ENCODE measurements at places on chromosomes 16 and 17. TPM values are rescaled to one million over a fixed set of nuclear protein-coding genes. Genes with fewer than 3 reads are reported as not detected.

Gene LITAFD
- not detected for total RNA-seq

Gene C16orf86
- not detected for total RNA-seq

Gene NACA2
- total RNA-seq: not detected

- no peaks in the 10 kb centered on the region for H3K27me3 ChIP-seq
- no peaks in the 10 kb centered on the region for H3K36me3 ChIP-seq
- DNase-seq: no peak
- H3K27ac ChIP-seq: no peak overlapping the region
These were observed 19.6 kb downstream of the ZFPM1 start for GRCh38 chr16:88472637-88473205.

- H3K27me3 ChIP-seq: no peaks in the 10 kb centered on the region
- no peaks in the 10 kb centered on the region for H3K36me3 ChIP-seq
- no peak overlapping the region for H3K4me3 ChIP-seq
- no peak for DNase-seq
These were observed 947.5 kb downstream of the CDH11 start for GRCh38 chr16:64174327-64174726.

- no peaks in the 10 kb centered on the region for H3K27me3 ChIP-seq
- no peak for DNase-seq
- H3K27ac ChIP-seq: no peak overlapping the region
- H3K4me3 ChIP-seq: no peak overlapping the region
- no peaks in the 10 kb centered on the region for H3K4me1 ChIP-seq
These were observed 80.2 kb upstream of the SMURF2 start for GRCh38 chr17:64742326-64742725.

GRCh38 chr17:19322129-19322505, 40.4 kb downstream of the B9D1 start:
- peaks cover 14% of the 10 kb centered on the region for H3K4me1 ChIP-seq
- H3K36me3 ChIP-seq: peaks cover 25% of the 10 kb centered on the region
- H3K27ac ChIP-seq: no peak overlapping the region

DNA sequence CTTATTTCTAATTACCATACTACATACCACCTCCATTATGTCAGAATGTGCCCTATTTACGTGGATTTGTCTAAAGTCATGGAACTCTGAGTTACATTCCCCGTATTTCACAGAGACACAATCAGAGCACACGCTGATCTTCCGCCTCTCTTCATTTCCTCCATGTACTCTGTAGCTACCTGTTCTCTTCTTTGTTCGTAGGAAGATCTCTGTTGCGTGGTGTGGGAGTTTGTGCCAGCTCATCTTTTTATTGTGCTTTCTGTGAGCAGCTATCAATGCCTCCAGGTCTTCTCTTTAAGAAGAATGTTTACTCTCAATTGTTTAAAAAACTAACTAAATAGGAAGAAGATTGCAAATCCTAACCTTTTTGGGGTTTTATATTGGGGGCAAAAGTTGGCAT, 26.9 kb downstream of the NLRC5 start:
- no peak for DNase-seq
- no peaks in the 10 kb centered on the region for H3K36me3 ChIP-seq
- no peak overlapping the region for H3K4me3 ChIP-seq
- no peaks in the 10 kb centered on the region for H3K27me3 ChIP-seq

DNA sequence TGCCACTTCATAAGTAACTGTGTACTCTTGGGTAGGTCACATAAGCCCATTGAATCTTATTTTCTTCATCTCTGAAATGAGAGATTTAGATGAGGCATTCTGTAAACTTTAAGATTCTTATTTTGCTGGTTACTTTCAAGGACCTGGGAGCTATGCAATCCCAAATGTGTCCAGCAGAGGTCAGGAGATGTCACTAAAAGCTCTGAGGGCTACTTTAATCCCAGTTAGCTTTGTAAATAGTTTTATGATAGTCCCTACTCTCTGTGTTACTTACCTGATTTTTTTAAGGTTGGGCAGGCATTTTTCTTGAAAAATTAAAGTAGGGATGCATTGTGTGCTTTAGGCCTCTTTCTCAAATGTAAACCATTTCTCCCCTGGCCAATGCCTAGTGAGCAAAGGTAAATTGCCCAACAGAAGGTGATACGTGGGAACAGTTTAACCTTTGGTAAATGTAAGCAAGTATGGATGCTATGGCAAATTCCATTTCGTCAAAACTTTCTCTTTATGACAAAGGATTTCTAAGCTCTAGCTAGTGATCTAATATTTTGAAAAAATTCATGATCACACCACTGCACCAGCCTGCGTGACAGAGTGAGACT, 57.1 kb upstream of the WSB1 start:
- H3K36me3 ChIP-seq: no peaks in the 10 kb centered on the region
- H3K27me3 ChIP-seq: no peaks in the 10 kb centered on the region
- H3K4me3 ChIP-seq: no peak overlapping the region
- H3K27ac ChIP-seq: no peak overlapping the region

Gene CCDC200
- total RNA-seq: not detected

Gene TMEM98
- total RNA-seq: 59.0 TPM

DNA sequence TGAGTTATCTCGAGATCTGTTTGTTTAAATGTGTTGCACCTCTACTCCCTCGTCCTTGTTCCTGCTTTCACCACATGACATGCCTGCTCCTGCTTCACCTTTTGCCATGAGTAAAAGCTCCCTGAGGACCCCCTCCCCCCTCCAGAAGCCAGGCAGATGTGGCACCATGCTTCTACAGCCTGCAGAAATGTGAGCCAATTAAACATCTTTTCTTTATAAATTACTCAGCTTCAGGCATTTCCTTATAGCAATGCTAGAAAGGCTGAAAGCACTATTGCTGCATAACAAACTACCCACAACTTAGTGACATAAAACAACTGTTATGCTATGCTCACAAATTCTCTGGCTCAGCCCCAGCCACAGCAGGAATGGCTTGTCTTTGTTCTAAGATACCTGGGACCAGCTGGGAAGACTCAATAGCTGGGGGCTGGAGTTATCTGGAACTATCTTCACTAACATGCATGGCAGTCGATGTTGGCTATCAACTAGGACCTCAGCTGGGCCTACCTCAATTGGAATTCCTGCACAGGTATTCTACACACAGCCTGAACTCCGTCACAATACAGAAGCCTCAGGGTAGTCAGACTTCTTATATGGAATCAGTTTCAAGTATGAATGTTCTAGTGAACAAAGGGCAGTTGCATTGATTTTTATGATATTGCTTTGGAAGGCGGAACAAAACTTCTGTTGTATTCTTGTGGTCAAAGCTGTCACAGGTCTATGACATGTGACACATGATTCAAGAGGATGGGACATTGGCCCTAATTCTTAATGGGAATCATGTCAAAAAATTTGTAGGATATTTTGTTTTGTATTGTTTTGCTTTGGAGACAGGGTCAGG, 186.0 kb upstream of the PIRT start:
- H3K4me3 ChIP-seq: no peak overlapping the region
- H3K27ac ChIP-seq: no peak overlapping the region
- no peaks in the 10 kb centered on the region for H3K36me3 ChIP-seq
- no peaks in the 10 kb centered on the region for H3K4me1 ChIP-seq
- H3K27me3 ChIP-seq: no peaks in the 10 kb centered on the region

DNA sequence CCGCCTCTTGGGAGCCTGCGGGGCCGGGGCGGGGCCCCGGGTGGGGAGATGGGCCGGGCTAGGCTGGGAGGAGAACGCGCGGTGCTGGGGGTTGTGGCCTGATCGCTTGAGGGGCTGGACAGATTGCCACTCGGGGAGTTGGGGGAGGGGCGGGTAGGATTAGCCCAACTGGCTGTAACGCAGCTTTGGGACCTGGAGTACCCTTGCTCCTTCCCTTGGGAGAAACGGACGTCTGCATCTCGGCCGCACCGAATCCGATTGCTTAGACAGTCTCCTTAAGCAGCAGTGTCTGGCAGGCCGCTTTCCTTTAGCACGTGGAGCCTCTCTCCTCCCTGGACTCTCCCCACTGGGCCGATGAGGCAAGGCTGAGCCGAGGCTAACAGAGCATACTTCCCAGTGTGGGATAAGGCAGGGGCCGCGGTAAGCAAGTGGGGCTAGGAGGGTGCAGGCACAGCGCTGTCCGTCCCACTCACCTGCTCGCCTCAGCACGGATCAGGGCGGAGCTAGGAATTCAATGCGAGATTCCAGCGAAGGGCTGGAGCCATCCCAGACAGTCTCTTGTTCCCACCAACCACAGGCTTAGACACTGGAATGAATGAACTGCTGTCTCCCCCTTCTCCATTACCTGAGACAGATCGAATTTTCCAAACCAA, 540 bp upstream of the ACLY start:
- H3K4me1 ChIP-seq: peaks cover 34% of the 10 kb centered on the region
- H3K36me3 ChIP-seq: no peaks in the 10 kb centered on the region
- H3K27me3 ChIP-seq: no peaks in the 10 kb centered on the region
- peak overlapping the region; percentile 80 for H3K27ac ChIP-seq
- peak; percentile 61 for DNase-seq

GRCh38 chr17:67491009-67491680, 114.1 kb downstream of the PITPNC1 start:
- no peak for DNase-seq
- H3K27me3 ChIP-seq: no peaks in the 10 kb centered on the region
- H3K27ac ChIP-seq: no peak overlapping the region
- no peaks in the 10 kb centered on the region for H3K36me3 ChIP-seq
- H3K4me1 ChIP-seq: no peaks in the 10 kb centered on the region

DNA sequence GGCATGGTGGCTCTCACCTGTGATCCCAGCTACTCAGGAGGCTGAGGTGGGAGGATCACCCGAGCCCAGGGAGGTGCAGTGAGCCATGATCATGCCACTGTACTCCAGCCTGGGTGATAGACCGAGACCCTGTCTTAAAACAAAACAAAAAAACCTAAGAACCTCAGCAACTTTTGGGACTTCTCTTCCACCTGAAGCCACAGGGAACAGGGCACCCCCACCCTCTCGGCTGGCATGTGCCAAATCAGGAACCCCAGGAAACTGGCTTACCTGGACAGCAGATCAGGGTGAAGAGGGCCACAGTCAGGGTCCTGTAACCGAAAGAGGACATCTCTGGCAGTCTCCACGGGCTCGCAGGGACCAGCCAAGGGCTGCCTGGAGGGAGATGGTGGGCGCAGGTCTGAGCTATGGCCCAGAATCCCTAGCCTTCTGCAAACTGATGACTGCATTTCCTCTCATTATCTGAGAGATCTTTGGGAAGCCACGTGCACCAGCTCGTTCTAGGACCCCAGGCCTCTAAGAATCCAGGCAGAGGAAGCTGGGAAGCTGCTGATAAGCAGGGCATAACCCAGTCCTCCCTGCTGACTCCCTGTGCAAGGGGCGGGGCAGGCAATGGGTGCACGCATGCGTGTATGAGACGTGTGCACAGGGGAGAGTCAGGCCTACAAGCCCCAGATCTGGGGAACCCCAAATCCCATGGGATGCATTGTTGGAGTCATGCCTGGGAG, 8.4 kb downstream of the PRR29 start:
- 0 out of 2 replicates have a peak overlapping the region, but pooled peaks have one; percentile 17 for H3K27ac ChIP-seq
- H3K36me3 ChIP-seq: no peaks in the 10 kb centered on the region
- no peak overlapping the region for H3K4me3 ChIP-seq
- DNase-seq: no peak

DNA sequence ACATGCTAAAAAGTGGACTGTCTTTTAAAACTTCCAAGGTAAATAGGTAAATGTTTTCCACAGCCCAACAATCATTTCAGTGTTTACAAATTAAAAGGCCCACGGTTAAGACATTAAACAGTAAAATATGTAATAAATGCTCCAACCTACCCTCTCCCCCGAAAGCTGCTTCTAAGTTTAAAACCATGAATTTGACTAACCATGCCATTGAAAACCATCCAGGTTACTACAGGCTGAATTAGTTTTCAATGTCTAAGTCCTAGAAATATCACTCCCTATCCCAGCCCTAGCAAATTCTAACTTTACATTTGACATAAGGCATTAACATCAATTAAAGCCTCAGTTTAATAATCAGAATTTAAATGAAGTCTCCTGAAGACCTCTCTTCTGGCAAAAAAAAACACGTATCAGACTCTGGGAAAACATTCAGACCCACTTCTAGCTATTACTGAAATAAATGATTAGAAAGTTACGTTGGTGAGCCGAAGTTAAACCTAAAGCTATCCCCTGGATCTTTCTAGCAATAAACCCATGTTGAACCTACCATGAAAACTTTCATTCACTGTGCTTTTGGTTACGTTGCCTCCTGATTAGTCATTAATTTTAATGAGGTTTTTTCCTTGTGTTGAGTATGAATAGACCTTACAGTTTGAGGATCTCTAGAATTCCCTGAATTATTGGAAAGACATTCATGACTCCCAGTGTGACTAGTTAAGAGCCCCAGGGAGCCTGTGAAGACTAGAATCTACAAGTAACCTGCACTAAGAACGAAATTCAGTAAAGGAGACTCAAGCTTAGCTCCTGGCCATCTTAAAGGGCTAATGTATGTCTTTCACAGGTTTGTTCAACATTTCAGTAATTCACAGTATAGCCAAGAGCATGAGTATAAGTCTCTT, 1.7 kb upstream of the POLG2 start:
- peak overlapping the region; percentile 68 for H3K27ac ChIP-seq
- DNase-seq: peak; percentile 68
- peaks cover 80% of the 10 kb centered on the region for H3K4me1 ChIP-seq
- H3K4me3 ChIP-seq: peak overlapping the region; percentile 86
- no peaks in the 10 kb centered on the region for H3K27me3 ChIP-seq

DNA sequence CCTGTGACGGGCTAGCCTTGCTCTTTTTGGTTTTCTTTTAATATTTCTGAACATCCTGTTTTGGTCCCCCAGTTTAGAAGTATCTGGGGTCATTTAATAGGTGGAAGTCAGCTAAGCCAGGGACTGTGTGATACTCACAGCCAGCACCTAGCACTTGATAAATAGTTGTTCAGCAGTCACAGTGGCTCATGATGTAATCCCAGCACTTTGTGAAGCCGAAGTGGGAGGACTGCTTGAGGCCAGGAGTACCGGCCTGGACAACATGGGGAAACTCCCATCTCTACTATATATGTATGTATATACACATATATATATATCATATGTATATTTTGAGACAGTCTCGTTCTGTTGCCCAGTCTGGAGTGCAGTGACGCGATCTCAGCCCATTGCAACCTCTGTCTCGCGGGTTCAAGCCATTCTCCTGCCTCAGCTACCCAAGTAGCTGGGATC, 1.8 kb upstream of the ZNRF1 start:
- no peaks in the 10 kb centered on the region for H3K36me3 ChIP-seq
- H3K4me3 ChIP-seq: no peak overlapping the region
- H3K4me1 ChIP-seq: peaks cover 26% of the 10 kb centered on the region
- no peak for DNase-seq

GRCh38 chr16:78246559-78246958, 147.1 kb downstream of the WWOX start:
- no peak overlapping the region for H3K4me3 ChIP-seq
- no peaks in the 10 kb centered on the region for H3K4me1 ChIP-seq
- no peak overlapping the region for H3K27ac ChIP-seq
- H3K27me3 ChIP-seq: no peaks in the 10 kb centered on the region
- no peaks in the 10 kb centered on the region for H3K36me3 ChIP-seq

Gene HSPB9
- total RNA-seq: not detected

GRCh38 chr17:34135841-34136240, 119.2 kb upstream of the CCL2 start:
- DNase-seq: no peak
- H3K4me1 ChIP-seq: no peaks in the 10 kb centered on the region
- H3K27me3 ChIP-seq: no peaks in the 10 kb centered on the region
- H3K36me3 ChIP-seq: no peaks in the 10 kb centered on the region

GRCh38 chr16:21971856-21972255, 18.7 kb downstream of the UQCRC2 start:
- H3K4me3 ChIP-seq: no peak overlapping the region
- H3K27ac ChIP-seq: no peak overlapping the region

Gene FAM117A
- 9.7 TPM for total RNA-seq

Gene CCL4L2
- total RNA-seq: not detected

GRCh38 chr17:63840591-63841349, 1.7 kb downstream of the SMARCD2 start:
- peaks cover 33% of the 10 kb centered on the region for H3K4me1 ChIP-seq
- H3K27ac ChIP-seq: no peak overlapping the region
- peaks cover 8% of the 10 kb centered on the region for H3K36me3 ChIP-seq
- no peak for DNase-seq

GRCh38 chr16:49641250-49641649, 214.7 kb downstream of the ZNF423 start:
- no peaks in the 10 kb centered on the region for H3K27me3 ChIP-seq
- no peaks in the 10 kb centered on the region for H3K4me1 ChIP-seq
- H3K36me3 ChIP-seq: no peaks in the 10 kb centered on the region
- no peak overlapping the region for H3K27ac ChIP-seq
